GM23248 (cell line): ENCODE measurements at places on chromosomes 12 and 14.
A peak's percentile ranks its signal among the peaks of the same experiment; 100 is the strongest.

DNA sequence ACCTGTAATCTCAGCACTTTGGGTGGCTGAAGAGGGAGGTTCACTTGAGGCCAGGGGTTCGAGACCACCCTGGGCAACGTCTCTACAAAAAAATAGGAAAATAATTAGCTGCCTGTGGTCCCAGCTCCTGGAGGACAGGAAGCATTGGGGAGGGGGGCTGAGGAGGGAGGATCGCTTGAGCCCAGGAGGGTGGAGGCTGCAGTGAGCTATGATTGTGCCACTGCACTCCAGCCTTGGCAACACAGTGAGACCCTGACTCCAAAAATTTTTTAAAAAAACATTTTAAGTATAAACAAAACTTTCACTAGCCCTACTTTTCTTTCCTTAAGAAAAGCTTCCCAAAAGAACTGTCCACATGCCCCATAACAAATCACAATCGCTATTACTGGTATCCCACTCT, 1.6 kb downstream of the L2HGDH start:
- DNase-seq: no peak

DNA sequence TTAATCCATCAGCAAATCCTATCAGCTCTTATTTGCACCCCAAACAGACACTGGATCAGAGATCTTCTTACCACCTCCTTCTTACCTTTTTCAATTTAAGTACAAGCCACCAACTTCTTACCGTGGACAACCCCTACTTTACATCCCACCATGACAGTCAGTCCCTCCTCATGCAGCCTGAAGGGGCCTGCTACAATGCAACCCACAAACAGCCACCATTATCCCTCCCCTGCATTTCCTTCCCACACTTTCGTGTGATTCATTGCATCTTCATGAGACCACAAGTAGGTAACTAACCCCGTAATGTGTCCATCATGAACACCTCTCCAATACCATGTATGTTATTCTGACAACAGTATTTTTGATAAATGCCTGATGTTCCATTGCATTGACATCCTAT, 108.6 kb downstream of the BCL11B start:
- no peak for DNase-seq

DNA sequence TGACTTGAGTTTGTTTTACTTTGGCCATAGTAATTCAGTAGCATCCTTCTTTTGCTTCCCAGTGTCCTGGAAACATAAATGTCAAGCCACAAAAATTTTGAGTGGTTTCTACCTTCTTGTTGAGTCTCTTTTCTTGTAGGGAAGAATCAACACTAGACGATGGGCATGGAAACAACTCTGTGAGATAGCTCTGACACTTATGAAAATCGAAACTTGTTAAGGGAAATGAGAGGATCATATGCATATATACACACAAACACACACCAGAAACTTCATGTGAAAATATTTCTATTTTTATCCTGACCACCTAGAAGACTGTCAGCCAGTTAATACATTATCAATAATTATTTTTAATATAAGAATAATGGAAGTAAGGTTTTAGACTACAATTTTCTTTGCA, 1247.3 kb upstream of the FLRT2 start:
- DNase-seq: no peak

DNA sequence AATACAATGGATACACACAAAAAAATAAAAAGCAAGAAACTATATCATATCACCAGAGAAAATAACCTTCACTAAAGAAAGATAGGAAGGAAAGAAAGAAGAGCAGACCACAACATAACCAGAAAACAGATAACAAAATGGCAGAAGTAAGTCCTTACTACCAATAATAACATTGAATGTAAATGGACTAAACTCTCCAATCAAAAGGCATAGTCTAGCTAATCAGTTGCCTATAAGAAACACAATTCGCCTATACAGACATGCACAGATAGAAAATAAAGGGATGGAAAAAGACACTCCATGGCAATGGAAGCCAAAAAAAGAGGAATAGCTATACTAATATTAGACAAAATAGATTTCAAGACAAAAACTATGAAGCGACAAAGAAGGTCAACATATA, 8.9 kb upstream of the TAS2R30 start:
- no peak for DNase-seq

DNA sequence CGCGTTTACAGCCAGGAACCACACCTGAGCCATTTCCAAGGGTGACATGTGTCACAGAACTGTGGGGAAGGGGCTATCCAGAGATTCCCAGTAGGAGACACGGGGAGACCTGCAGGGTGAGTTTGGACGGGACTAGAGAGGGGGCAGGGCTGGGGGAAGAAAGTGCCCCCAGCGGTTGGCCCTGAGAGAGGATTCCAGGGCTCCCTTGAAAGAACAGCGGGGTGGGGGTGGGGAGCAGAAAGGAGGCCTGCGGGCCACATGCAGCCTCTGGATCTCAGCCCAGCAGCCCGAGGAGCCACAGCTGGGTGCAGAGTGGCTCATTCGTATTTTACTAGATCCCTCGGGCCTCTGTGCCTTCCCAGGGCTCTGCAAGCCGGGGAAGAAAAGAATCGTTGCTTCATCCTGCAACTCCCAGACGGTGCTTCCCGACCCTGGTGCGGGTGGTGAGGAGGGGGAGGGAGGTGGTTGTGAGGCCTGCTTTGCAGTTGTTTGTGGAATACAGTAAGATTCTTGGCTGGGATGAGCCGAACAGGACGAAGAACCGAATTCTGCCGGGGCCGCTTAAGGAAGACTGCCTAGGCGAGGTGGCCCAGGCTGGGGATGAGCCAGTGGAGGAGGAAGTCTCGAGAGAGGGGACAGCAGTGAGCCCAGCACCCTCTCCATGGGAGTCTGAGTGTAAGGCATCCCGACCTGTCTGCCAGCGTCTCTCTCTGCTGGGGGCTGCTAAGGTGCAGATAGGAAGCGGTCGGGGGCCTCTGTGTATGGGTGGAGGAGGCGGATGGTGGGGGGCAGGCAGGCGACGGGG, 36.1 kb upstream of the ANKRD9 start:
- peak; percentile 48 for DNase-seq

- no peak for DNase-seq
These were observed 12.9 kb upstream of the EPYC start for GRCh38 chr12:91017511-91018263.

DNA sequence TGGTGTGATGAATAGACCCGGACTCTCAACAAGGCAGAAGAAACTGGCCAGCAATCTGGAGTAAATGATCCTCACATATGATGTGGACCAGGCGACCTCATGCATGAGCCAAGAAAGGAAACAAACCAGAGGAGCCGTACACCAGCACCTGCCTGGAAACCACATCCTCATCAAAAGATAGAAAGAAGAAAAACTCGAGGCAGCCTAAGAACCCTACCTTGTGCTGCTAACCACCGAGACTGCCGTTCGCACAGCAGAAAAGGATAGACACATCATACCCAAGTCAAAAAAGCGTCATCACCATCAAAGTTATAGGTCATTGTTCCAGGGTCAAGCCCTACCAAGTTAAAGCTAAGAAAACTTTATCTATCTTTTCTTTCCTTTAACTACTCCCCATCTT, 66.7 kb downstream of the RESF1 start:
- DNase-seq: no peak

DNA sequence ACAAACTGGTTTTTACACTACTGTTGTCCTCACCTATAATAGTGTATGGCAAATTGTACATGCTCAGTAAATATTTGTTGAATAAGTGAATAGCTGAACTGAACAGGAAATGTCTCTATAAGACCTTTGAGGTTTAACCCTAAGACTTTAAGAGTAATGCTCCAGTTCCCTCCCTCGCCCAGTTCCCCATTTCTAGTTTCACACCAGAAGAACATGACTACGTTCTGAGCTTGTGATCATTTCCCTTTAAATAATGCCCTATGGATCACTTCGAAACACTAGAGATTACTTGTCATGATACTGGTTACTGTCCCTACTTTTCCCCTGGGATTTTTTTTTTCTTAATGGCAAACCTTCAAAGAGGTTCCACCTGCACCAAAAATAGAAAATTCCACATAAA, 69.3 kb downstream of the PRKD1 start:
- DNase-seq: no peak

- DNase-seq: no peak
These were observed 450.5 kb upstream of the OR4E1 start for GRCh38 chr14:22124073-22124613.

DNA sequence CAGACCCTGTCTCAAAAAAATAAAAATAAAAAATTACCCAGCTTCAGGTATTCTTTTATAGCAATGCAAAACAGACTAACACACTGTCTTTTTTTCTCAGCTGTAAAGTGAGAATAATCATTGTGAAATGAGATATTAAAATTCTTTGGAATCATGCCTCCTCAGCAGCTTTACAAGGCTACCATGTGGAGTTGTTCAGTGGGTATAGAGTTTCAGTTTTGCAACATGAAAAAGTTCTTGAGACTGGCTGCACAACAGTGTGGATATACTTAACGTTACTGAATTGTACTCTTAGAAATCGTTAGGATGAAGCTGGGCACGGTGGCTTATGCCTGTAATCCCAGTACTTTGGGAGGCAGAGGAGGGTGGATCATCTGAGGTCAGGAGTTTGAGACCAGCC, 15.7 kb upstream of the MAPKAPK5 start:
- peak; percentile 3 for DNase-seq

DNA sequence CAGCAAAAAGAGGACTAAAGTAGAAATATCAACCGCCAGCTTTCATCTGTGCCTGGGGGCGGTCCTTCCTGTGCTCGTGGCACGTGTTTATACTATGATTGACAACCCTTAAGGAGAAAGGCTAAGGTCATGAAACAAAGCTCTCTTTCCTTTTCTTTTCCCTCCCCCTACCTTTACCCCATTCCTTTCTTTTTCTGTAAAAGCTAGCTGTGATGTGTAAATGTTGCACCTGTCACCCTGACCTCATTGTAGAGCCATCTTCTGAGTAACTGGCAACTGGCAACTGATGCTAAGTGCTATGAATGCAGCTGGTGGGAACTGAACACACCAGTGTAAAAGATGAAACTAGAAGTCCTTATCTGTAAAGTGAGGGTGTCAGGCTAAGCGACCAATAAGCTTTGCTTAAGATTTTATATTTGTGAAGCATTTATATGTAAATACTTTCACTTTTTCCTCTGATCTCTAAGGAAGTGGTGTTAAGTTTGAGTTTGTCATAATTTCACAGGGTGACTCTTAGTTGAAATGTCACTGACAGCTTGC, 102.8 kb upstream of the BCAT1 start:
- no peak for DNase-seq

GRCh38 chr14:74804219-74804825, 41.2 kb downstream of the YLPM1 start:
- peak; percentile 81 for DNase-seq

DNA sequence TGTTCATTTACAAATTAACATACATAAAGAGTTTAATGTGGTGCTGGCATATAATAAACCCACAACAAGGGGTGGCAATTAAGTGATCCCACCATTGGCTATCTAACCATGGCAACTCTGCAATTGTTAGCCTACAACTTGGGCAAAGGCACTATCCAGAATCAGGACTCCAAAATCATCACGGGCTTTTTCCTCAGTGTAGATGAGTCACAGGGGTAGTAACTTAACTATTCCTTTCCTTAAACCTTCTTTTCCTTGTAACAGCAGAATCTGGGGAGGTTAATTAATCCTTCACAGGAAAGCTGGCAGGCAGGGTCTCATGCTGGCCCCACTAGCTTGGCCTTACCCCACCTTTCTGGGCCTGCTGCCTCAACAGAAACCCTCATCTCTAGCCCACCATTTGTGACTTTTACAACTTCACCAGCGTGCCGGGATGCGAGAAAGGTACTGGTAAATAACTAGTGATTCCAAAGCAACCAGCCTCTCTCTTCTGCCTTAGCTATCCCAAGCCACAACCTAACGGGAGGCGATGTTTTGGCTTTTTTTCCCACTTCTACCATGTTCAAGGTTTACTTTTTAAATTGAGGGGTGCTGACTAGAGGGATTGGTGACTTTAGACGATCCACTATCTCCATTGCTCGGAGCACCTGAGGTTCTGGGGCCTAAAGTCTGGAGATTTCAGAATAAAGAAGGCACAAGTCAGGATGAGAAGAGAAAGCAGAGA, 744 bp downstream of the ATP5MC2 start:
- DNase-seq: peak; percentile 64

- no peak for DNase-seq
These were observed 4.2 kb upstream of the IRF9 start for GRCh38 chr14:24156840-24157239.

GRCh38 chr14:51578853-51579252, 72.9 kb upstream of the FRMD6 start:
- no peak for DNase-seq

DNA sequence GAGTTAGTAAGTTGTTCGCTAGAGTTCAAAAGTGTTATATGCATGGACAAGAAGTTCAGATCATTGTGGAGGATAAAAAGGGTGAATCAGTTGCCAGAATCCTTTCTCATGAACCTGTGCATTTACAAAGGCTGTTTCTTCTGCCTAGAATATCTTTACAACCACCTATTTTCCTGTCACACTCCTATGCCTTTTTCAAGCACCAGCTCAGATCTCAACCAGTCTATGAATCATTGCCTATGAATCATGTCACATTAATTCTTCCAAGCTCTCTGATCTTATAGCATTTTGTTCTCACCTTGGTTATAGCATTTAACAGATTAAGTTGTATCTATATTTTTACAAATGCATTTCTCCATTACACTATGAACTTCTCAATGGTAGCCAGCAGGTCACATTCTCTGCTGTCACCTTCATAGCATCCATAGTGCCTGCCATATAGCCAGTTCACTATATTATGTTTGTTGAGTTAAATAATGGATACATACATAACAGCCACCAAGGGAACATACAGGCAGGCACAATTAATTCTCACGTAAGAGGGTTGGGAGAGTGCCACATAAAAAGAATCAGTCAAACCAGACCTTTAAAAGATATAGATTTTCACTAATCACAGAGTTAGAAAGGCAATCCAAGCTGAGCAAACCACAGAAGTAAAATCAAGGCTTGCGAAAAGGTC, 573.0 kb downstream of the FOXG1 start:
- peak; percentile 36 for DNase-seq

- DNase-seq: peak; percentile 30
These were observed 8.0 kb downstream of the DGKA start for GRCh38 chr12:55938826-55939501.

- DNase-seq: no peak
These were observed 1.5 kb downstream of the CRACR2A start for GRCh38 chr12:3751151-3752095.

DNA sequence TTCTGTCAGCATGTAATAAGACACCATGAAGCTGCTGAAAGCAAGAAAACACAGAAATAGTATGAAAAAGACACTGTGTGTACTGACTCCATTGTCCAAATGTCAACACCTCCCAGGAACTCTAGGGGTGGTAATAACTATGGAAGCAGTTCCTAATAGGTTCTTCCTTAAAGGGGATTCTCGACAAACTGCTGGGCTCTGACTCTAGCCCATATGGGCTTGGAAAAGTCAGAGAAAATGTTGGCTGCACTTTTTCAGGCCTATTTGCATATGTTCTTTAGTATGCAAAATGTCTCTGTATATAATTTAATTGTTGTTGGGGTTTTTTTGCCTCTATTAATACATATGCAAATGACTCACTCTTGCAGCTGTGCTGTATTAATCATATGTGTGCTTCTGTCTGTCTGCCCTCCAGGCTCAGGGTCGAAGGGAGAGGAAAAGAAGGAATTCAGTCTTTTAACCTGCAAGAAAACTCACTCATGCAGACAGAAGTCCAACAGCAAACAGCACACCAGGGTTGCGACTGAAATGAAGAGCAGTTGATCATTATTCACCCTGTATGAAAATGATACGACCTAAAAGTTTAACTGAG, 317.6 kb downstream of the SOX5 start:
- no peak for DNase-seq

GRCh38 chr14:93901813-93902212, 25.3 kb upstream of the FAM181A start:
- no peak for DNase-seq

GRCh38 chr14:85853996-85854526, 324.1 kb downstream of the FLRT2 start:
- DNase-seq: peak; percentile 12
